ENCODE measurements at places on chromosomes 7 and 10. TPM values are rescaled to one million over a fixed set of nuclear protein-coding genes. Genes with fewer than 3 reads are reported as not detected.

TBX20 gene
- 0.12 TPM for total RNA-seq

DNA sequence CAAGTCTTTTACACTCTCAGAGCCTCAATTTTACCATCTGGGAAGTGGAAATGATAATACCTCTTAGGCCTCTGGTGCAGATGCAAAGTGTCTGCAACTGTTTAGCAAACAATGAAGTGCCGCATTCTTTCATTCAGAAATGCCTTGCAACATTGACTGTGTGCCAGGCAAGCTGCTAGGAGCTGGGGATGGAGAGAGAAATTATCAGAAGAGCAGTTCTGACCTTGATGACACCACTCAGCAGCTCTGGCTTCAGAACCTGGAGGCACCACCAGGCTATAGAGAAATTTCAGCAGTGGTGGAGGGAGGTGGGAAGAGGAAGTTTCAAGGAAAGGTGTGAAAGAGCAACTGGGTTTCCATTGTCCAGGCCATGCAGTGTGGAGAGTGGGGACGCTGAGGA, 78.1 kb upstream of the HABP2 start:
- DNase-seq: no peak

DNA sequence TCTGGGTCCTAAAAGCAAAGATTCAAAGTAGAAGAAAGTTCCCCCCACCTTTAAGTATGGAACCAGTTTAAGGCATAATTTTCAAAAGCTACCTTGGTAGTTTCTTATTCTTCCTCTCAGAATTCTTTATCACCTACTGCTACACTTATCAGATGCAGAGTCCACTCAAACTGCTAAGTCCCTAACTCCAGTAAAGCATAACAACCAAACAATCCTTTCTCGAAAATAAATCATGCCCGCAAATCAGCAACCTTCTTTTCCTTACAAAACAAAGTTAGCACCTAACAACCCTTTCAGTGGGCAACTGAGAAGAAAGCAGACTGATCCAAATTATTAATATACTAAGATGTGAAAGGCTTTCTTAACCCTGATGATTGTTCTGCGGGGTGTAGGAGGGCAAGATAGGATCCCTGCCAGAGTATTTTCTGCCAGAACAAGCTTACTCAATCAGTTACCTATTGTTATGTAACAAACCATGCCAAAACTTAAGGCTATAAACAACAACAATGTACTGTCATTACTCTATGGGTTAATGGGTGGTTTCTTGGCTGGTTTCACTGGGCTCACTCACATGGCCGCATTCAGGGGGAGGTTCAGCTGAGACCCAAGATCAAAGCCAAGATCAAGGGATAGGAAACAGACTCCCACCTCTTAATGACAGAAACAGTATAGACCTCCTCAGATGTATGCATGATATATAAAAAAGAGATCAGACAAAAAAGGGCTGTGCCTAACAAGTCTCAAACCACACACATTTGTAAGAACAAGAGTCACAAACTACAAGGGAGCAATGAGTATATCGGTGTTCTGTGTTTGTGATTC, 42.0 kb downstream of the CCDC6 start:
- no peak for DNase-seq

OGDHL gene
- 0.39 TPM for total RNA-seq

DNA sequence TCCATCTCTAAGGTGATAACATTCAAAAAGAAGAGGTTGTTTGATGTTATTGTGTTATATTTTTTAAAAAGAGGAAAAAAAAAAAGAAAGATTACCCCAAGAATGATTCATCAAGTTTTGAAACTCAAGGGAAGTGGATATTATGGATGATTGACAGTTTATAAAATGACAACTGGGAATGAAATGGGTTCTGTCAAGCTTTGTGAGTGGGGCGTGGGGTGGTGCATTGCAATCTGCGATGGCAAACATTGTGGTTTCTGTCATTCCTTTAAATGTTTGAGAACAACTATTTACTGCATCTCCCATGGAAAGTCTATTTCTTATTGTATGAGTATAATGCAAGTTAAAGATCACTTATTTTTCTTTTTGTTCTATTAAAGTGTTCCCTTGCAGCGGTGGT, 297.0 kb downstream of the CCDC3 start:
- DNase-seq: no peak

PON2 gene
- 277 TPM for total RNA-seq

DNA sequence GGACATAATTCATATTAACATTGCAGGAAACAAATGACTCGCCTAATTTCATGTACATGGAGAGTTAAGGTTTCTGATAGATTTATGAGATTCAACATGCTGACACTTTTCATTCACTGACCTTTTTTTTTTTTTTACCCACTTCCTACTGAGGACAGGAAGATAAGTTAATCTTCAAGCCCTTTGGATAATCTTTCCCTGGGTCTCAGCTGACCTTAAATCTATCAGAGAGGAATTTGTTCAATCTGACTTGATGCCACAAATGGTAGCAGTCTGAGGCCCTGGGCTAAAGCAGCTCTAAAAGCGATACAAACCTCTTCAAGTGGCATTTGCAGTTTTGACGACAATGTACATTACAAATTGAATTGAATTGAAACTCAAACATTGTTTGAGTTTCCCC, 493.3 kb upstream of the SORCS1 start:
- DNase-seq: no peak

- DNase-seq: no peak
Observed at GRCh38 chr10:120508966-120509365, 51.9 kb downstream of the PLPP4 start.

EBF3 gene
- total RNA-seq: 0.10 TPM

ALOX5 gene
- 145 TPM for total RNA-seq

ABCB4 gene
- 0.52 TPM for total RNA-seq

DNA sequence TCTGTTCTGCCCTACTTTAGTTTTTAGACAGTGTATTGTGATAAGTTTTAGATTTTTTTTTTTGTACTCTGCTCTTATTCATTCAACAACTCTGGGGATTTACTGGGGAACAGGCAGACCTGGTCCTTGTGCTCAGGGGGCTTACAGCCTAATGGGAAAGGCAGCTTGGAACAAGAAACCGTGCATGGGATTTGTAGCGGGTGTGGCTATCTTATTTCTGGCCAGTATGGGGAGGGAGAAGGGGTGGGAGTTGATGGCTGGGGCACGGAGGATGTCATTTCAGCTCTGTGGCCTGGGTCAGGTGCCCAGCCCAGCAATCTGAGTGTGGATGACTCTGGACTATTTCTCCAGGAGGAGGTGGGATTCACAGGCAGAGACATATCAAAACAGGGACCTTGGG, 47.0 kb downstream of the GRK5 start:
- DNase-seq: no peak

GRCh38 chr7:84025332-84025927, 169.2 kb downstream of the SEMA3A start:
- peak; percentile 20 for DNase-seq

CHN2 gene
- 8.9 TPM for total RNA-seq

- no peak for DNase-seq
Observed at GRCh38 chr7:95684505-95684904, 87.8 kb upstream of the DYNC1I1 start.

LRRC61 gene
- total RNA-seq: 9.0 TPM
